CD4-positive, alpha-beta T cell treated with Interleukin-15 for 4 hours (primary cell): ENCODE measurements at places on chromosomes 16 and 17.

DNA sequence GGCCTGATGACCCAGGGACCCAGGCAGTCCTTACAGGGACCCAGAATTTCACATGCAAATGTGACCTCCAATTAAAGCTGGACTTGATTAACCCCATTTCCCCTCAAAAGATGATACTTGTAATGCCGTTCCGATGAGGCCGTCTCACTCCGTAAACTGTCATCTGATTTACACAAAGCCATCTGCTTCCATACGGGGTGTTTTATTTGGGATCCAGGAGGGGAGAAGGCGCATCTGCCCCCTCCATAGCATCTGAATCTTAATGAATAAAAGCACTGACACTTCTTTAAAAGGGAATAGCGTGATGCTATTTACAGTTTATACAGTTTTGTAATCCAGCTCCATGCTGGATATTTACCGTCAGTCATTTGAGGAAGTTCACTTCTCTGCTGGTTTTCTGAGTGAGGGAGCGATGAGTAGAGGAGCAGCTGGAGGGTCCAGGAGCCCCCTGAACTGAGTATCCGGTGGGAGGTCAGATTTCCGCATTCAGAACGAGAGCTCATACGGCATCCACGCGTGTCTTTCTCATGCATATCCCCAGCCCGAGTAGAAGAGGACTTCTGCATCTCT lies 452.7 kb downstream of the WWOX start:
- DNase-seq, result no peak

- peak; percentile 31 for DNase-seq
Measured at GRCh38 chr17:55577687-55578086, 66.4 kb upstream of the SMIM36 start.

GRCh38 chr16:61944004-61944403 lies 92.2 kb downstream of the CDH8 start:
- DNase-seq, result no peak

DNA sequence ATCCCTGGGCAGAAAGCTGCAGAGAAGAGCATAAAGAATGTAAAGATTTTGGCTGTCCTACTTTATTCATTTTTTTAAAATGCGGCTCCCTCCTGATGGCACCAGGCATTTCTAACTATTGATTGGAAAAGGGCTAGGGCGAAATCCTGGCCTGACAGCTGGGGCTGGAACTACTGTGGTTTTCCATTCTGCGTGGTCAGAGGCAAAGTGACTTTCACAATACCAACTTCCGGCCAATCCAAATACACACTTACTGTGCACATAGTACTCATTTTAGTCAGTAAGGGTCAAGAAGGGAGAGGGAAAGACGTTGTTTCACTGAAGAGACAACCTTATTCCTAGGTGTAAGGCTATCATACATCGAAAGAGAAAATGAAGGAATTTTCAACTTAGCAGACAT lies 113.8 kb upstream of the PMFBP1 start:
- no peak for DNase-seq

- no peak for DNase-seq
Measured at GRCh38 chr17:18267927-18268711, 7.7 kb downstream of the MIEF2 start.

GRCh38 chr17:78993981-78994671 lies 14.4 kb upstream of the LGALS3BP start:
- DNase-seq, result no peak

- no peak for DNase-seq
Measured at GRCh38 chr16:56226187-56226586, 34.9 kb downstream of the GNAO1 start.

DNA sequence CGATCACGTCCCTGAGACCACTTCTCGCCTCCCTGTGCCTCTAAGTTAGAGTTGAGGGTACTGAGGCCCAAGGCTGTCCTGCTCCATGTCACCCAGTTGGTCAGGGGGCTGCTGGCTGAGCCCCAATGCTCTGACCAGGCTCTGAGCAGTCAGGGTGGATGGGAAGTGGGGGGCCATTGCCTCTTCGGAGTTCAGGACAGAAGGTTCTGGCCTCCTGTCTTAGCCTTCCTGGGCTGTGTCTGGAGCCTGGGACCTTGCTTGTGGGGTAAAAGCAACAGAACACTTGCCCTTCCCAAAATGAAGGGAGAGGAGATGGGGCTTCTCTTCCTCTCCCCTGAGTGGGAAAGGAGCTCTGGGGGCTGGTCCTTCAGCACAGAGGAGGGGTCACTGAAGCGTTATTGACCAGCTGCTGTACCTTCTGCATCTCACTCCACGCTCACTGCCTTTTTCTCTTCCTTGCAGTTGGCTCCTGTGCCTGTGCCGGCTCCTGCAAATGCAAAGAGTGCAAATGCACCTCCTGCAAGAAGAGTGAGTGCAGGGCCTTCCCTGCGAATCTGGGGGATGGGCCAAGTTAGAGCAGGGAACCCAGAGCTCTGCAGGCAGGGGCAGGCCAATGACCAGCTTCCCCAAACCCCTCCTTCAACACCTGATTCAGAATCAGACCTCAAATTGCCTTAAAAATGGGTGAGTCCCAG lies 580 bp downstream of the MT1X start:
- DNase-seq, result no peak
